ENCODE measurements at places on chromosomes 6 and 20.

DNA sequence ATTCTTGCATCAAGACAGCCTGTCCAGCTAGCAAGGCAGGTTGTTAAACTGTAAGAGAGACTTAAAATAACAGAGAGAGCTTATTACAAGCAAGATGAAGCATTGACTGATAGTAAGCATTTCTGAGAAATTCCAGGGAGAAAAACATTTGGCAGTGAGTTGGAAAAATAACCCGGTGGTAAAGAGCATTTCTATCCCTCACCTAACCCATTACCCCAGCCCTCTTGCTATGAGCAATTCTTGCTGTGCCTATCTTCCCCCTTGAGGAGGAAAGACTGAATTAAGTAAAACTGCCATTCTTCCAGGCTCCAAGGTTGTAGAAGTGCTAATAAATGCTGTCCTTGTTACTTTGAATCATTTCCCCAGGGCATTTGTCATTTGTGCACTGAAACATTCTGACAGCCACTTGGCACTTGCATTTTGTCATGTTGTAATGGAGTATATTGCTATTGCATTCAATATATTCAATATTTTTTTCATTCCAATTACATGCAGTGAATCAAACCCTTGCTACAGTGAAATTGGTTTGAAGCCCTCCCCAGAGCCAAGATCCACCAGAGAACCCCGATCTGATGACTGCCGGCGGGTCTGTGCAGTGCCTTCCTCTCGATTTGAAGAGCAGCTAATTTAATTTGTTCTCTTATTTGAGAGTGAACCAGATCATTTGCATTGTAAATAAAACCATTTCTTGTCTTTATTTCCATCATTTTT is 291.1 kb downstream of the HIVEP2 start:
- no peak for DNase-seq

GRCh38 chr6:134295953-134296553 is 21.9 kb downstream of the SGK1 start:
- no peak for DNase-seq

DNA sequence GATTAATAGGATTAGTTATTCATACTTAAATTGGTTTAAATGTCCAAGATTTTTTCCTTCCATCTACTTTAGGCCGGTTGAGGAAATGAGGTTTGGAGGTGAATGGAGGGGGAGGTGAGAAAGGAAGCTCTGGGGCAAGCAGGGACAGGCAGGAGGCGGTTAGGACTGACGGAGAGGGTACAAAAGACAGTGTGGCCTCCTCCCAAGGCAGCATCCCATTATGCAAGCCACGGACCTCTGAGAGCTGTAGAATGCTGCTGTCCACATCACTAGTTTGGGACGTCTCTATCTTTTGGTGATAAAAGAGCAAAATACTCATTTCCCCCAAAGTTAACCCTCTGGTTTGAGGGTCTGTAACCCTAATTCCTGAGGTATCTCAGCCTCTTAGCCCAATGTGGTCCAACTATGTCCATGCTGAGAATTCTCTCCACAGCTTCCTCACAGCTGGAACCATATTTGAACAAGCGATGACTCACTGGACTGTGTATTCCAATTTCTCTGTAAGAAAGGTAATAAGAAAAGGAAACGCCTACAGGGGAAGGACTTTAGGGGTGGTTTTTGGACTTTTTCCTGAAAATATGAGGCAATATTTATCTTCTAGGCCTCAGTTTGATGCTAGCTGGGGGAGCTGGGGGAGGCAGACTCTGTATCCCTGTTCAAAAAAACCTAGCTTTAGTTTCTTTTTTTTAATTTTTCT is 172.2 kb downstream of the TFAP2B start:
- no peak for DNase-seq

DNA sequence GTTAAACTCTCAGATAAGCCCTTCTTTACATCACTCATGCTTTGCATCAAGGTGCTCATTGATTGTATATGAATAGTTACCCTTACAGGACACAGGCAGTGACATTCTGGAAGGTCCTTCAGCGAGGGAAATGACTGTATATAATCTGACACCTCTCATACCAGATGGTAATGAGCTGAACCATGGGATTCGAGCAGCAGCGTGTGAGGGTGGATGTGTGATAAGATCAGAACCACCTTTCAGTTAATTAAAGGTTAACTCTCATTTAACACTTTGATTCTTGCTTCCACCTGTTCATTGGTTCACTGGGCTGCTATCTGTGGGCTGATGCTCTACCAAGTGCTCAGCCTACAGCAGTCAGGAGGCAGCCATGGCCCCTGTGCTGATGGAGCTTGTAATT is 24.2 kb downstream of the NEDD9 start:
- DNase-seq, result no peak

- no peak for DNase-seq
Measured at GRCh38 chr6:83505356-83505755, 7.0 kb upstream of the PRSS35 start.

DNA sequence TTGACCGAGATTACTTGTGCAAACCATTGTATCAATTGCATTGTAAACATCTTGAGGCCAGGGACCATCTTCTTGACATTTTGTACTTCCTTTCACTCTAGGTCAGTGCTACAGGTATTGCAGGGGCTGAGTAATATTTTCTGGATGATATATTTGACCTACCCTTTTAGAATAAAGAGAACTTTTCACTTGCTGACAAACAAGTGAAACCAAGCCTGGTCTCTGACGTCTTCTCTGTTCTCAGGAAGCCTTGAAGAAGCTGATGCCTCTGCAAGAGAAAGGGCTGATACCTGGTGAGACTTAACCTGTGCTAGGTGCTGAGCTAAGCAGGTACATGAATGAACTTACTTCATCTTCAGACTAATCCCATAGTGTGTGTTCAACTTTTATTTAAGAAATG is 60.5 kb upstream of the GGTLC1 start:
- no peak for DNase-seq

- DNase-seq, result peak; percentile 41
Measured at GRCh38 chr20:50111120-50111828, 1.7 kb downstream of the UBE2V1 start.

DNA sequence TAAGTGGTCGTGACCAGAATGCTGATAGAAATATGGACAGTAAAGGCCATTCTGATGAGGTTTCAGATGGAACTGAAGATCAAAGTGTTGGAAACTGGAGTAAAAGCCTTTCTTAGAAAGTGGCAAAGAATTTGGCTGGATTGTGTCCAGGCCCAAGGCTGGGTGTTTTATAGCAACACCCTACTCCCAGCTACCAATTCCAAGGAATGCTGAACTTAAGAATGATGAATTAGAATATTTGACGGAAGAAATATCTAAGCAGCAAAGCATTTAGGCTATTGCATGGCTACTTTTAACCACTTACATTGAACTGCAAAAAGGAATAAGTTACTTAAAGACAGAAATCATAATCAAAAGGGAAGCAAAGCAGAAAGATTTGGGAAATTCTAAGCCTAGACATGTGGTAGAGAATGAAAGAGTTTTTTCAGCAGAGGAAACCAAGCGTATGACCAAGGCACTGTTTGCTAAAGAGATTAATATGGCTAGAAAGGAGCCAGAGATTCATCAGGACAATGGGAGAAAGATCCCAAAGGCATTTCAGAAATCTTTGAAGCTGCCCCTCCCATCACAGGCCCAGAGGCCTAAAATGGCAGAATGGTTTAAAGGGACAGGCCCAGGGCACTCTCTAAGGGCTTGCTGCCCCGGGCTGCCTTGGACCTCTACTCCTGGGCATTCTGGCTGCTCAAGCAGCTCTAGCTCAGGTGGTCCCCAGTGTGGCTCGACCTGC is 25.8 kb downstream of the SDHAF4 start:
- DNase-seq, result no peak

GRCh38 chr6:10099529-10100140 is 315.2 kb downstream of the TFAP2A start:
- DNase-seq, result no peak

DNA sequence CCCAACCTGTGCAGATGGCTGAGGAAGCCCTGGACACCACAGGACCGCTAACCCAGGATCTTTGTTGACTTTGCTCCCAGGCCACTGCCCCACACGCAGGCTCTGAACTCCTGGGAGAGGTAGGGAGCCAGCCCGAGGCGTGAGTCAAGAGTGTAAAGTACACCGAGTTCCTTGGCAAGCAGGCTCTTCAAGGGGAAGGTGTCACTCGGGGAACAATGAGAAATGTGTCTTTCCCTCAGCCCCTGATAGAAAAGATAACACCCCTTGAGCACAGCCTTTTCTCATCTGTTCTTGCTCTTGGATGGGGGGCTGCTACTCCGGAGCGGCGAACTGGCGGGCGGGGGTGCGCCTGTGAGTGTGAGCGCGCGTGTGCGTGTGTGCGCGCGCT is 472 bp upstream of the EDN3 start:
- DNase-seq, result no peak

DNA sequence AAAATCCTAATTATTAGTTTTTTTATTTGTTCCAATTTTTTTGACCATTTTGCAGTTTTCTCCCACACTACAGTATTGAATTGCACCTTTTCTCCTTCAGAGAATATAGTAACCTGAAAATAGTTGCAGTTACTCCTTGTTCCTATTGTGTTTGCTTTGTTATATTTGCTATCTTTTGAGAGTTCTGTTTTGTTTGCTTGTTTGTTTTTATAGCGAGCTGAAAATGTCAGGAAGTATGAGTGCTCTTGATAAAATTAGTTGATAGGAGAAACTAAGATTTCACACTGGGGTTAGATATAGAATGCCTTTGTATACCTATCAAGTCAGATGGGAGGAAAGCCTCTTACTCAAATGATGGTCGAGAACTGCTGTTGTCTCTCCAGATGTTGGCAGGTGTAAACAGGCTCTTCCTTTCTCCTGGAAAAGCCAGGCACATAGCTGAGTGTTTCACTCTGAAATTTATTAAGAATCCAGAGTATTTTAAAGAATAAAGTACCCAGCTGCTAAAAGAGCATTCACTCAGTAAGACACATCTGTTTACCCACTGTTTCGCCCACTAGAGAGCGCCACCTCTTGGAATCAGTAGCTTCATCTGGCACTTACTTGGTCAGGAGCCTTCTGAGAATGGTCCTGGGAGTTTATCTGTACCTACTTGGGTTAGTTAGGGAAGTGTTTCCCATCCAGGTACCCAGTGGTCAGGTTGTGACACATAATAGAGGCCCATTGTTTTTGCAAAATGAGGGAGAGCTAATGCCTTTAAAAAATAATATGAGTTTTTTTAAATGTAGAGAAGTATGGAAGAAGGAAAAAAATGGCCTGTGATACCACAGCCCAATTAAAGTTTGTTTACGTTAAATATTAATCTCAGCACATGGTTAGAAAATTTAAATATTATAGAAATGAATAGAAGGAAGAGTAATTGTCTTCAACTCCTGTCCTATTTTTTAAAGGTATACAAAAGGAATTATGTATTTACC is 11.2 kb downstream of the NT5DC1 start:
- DNase-seq, result no peak

GRCh38 chr6:147311218-147311617 is 107.0 kb downstream of the STXBP5 start:
- no peak for DNase-seq

- DNase-seq, result no peak
Measured at GRCh38 chr6:9250852-9251251, 815.5 kb upstream of the SLC35B3 start.

DNA sequence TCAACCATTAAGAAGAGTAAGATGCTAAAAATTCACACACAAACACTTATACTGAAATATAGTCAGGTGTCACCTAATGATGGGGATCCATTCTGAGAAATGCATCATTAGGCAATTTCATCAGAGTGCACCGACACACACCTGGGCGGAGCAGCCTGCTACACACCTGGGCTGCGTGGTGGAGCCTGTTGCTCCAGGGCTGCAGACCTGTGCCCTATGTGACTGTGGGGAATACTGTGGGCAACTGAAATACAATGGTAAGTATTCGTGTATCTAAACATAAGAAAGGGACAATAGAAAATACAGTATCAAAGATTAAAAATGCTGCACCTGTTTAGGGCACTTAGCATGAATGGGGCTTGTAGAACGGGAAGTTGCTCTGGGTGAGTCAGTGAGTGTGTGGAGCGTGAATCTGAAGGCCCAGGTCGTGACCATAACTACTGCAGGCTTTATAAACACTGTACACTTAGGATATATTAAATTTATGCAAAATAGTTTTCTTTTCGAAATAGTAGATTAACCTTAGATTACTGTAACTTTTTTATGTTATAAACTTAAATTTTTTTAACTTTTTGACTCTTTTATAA is 124.4 kb upstream of the AFDN start:
- no peak for DNase-seq

GRCh38 chr6:35154262-35154661 is 13.1 kb upstream of the TCP11 start:
- no peak for DNase-seq

DNA sequence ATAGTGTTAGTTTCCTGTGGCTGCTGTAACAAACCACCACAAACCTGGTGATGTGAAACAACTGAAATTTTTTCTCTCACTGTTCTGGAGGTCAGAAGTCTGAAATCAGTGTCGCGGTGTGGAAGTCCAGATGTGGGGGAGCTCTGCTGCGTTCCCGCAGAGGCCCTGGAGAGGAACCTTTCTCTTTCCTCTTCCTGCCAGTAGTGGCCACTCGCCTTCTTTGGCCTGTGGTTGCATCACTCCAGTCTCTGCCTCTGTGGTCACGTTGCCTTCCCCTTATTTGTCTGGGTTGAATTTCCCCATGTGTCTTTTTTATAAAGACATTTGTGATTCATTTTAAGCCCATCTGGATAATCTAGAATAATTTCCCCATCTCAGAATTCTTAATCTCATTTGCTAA is 295.5 kb upstream of the FLRT3 start:
- no peak for DNase-seq

- DNase-seq, result no peak
Measured at GRCh38 chr20:30489614-30490003, 767.9 kb upstream of the DEFB115 start.

- no peak for DNase-seq
Measured at GRCh38 chr6:125220712-125221111, 67.1 kb downstream of the TPD52L1 start.

GRCh38 chr6:45423111-45423823 is 45.5 kb upstream of the SUPT3H start:
- peak; percentile 25 for DNase-seq

DNA sequence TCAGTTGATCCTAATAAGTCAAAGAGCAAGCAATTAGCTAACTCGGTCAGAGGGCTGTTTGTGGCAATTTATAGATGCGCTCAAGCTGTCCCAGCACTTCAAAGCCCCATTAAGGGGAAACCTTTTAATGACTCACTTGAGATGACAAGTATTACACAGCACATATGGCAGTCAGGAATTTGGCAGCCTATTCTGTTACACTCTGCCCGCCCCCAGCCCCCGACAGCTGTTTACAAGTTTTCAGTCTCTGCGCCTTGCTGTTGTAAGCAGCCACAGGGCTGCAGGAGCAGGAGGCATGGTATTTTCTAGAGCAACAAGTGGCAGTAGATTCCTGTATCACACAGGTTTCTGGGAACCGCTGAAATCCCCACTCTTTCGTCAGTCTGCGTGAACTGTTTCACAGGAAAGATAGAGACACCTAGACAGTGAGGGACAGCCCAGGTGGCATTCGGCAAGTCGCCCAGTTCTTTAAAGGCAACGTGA is 263.0 kb downstream of the FOXC1 start:
- DNase-seq, result no peak

Data from activated CD8-positive, alpha-beta memory T cell treated with anti-CD3 and anti-CD28 coated beads, Interleukin-2, amount 50 U/mL, for 4 hours (primary cell).